ENCODE measurements at places on chromosomes 2 and 18. TPM values are rescaled to one million over a fixed set of nuclear protein-coding genes. Genes with fewer than 3 reads are reported as not detected.

GRCh38 chr2:122028371-122029100 lies 273.1 kb downstream of the TSN start:
- no peaks in the 10 kb centered on the region for H3K36me3 ChIP-seq
- no peak overlapping the region for H3K4me3 ChIP-seq

DNA sequence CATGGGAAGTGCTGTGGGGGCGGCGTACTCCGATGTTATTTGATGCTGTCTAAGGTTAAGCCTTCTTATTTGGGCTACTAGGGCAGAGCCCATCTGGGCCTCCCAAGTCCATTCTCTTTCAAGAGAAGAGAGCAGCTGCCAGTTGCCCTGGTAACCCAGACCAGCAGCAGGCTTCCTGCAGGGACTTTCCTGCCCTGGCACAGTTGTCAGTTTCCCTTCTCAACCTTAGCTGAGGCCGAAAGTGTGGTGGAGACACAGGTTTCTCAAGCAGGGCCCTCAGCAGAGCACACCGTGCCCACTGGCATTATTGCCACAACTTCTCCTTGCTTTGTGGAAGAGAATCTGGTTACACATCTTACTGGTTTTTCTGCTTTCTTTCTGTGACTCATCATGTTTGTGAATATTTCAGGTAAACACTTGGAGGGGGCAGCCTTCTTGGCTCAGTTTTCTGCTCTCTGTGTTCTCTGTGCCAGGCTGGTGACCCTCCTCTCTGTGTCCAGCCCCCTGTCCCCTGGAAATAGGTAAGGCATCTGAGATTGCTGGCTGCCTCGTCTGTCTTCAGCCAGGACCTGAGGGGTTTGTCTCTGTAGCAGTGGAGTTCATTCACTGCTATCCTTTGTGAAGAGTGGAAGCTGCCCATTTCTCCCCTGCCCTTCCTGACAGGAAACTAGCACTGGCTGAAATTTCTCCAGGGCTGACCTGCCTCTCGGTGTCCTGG lies 111.0 kb downstream of the B3GNT2 start:
- no peak overlapping the region for H3K4me3 ChIP-seq
- H3K4me1 ChIP-seq, result peaks cover 78% of the 10 kb centered on the region
- peaks cover 2% of the 10 kb centered on the region for H3K27me3 ChIP-seq
- H3K27ac ChIP-seq, result peak overlapping the region; percentile 88
- no peaks in the 10 kb centered on the region for H3K36me3 ChIP-seq

DNA sequence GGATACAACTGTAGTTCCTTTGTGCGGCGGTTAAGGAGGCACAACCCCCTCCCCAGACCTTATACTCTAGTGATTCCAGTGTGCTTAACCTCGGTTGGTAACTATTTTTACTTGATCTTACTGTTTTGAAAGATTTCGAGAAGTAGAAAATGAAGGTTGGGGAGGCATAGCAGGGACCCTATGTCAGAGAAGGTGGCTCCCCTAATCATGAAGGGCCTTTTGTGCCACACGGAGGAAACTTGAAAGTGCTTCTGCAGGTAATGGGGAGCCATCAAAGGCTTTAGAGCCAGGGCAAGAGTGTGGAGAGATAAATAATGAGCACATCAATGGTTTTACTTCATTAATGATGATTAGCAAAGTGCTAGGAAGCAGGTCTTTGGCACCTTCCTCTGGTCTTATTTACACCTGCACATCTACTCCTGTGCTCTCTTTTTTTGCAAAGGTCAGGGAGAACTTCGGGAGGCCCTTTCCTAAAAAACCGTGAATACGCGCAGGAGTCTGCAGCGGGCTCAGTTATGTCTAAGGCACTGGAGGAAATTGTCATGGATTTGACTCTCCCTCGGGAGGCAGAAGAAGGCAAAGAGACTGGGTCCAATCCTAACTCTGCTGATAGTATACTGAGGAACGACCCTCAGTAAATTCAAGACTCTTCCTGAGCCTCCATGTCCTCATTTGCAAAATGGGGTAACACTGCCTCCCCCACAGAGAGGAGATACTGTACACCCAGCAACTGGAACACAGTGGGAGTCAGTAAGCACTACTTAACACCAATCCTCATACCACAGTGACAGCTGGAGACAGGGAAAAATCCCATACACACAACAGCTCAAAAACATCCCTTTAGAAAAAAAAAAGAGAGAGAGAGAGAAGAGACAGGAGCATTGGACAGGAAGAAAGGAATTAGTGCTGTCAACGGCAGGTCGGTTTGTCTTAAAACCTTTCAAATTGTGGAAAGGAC lies 81.6 kb downstream of the DDX1 start:
- no peaks in the 10 kb centered on the region for H3K36me3 ChIP-seq
- DNase-seq, result no peak
- H3K27me3 ChIP-seq, result no peaks in the 10 kb centered on the region
- no peaks in the 10 kb centered on the region for H3K4me1 ChIP-seq
- no peak overlapping the region for H3K27ac ChIP-seq
- H3K4me3 ChIP-seq, result no peak overlapping the region

DNA sequence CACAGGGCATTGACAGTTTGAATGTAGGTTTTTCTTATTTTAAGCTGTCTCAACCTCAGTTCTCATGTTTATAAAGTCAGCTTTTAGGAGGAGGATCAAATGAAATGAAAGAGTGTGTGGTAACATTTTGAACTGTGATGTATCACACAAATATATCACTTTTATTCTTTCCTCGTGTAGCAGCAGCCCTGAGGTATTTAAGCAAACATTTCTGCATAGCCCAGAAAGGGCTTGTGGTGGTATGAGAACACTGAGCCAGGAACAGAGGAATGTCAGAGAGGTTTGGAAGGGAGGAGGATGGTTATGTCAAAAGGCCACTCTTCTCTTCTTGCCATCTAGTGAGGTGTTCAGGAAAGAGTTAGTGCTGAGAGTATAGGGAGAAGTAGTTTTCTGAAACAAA lies 150.2 kb downstream of the PARD3B start:
- H3K4me3 ChIP-seq, result no peak overlapping the region
- DNase-seq, result no peak
- H3K4me1 ChIP-seq, result peaks cover 10% of the 10 kb centered on the region
- peaks cover 16% of the 10 kb centered on the region for H3K27me3 ChIP-seq

DNA sequence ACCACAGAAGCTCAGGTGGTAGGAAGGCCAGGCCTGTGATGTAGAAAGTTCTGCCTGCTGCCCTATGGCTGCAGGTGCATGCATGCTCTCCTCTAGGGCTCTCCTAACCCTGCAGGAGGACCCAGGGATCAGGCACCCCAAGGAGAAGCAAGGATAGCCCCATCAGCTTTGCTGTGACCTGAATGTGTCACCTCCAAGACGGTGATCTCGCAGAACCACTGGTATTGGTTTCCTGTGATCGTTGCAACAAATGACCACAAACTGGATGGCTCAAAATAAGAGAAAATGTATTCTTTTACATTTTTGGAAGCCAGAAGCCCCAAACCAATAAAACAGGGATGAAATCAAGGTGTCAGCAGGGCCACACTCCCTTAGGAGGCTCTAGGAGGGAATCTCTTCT lies 327.3 kb downstream of the BCL11A start:
- H3K36me3 ChIP-seq, result no peaks in the 10 kb centered on the region
- no peak overlapping the region for H3K4me3 ChIP-seq
- H3K27me3 ChIP-seq, result no peaks in the 10 kb centered on the region
- DNase-seq, result no peak

- peaks cover 38% of the 10 kb centered on the region for H3K36me3 ChIP-seq
- DNase-seq, result no peak
- no peaks in the 10 kb centered on the region for H3K27me3 ChIP-seq
- no peak overlapping the region for H3K4me3 ChIP-seq
- no peak overlapping the region for H3K27ac ChIP-seq
These were observed 14.6 kb downstream of the SFT2D3 start for GRCh38 chr2:127715778-127716449.

ZNF385B gene
- not detected for total RNA-seq

GRCh38 chr2:9897331-9897737 lies 54.1 kb downstream of the TAF1B start:
- peaks cover 6% of the 10 kb centered on the region for H3K36me3 ChIP-seq
- H3K27me3 ChIP-seq, result no peaks in the 10 kb centered on the region
- peak overlapping the region; percentile 48 for H3K27ac ChIP-seq
- DNase-seq, result no peak

DNA sequence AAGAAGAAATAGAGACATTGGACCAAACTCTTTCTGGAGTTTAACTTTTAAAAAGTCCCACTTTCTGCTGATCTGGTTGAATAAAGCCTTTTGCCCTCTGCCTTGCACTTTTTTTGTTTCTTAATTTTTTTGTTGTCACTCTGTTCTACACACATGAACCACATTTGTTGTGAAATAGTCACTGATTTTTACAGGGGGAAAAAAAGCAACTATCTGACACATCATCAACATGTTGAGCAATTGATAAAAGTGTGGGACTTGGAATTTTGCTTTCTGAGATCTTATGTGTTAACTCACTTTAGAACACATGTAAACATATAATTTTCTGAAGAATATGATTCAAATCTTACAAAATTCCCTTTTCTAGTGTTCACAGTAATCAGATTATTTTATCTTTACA lies 414.8 kb upstream of the FIGN start:
- H3K4me3 ChIP-seq, result no peak overlapping the region
- no peaks in the 10 kb centered on the region for H3K36me3 ChIP-seq
